GM12892 (cell line): ENCODE measurements at places on chromosomes 3 and 15.

DNA sequence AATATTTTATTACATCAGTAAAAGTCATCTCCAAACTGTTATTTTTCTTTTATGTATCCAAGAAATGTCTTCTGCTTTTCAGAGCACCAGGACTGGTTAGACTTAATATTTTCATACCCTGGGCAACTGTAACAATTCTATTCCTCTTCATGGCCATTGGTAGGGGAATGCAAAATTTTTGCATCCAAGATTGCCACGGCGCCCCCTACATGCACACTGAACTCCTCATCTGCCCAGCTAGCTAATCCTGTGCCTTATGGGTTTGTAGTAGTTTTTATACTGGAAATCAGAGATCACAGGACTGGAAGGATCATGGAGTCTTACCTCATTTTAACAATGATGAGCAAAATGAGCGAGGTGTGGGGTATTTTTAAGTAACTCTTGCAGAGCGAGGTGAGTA, 74.2 kb downstream of the CRTC3 start:
- DNase-seq, result no peak

- no peak for DNase-seq
These were observed 157.5 kb downstream of the MEGF11 start for GRCh38 chr15:66095871-66096687.

GRCh38 chr3:22977042-22977441, 226.1 kb upstream of the UBE2E2 start:
- DNase-seq, result no peak

DNA sequence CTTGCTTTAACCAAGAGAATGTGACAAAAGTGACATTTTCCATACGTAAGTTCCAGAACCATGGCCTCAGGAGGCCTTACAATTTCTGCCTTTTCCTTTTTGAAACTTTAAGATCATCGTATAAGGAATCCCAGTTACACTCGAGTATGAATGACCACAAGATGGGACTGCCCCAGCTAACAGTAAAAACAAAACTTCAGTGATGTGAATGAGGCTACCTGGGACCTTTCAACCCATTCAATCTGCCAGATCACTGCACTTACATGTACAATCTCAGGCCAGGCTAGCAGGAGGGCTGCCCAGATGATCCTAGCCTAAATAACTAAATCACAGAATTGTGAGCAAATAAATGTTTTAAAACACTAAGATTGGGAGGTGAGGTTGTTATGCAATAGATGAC, 328.8 kb downstream of the CNTN6 start:
- no peak for DNase-seq

GRCh38 chr3:25567388-25567787, 97.3 kb downstream of the TOP2B start:
- DNase-seq, result no peak

DNA sequence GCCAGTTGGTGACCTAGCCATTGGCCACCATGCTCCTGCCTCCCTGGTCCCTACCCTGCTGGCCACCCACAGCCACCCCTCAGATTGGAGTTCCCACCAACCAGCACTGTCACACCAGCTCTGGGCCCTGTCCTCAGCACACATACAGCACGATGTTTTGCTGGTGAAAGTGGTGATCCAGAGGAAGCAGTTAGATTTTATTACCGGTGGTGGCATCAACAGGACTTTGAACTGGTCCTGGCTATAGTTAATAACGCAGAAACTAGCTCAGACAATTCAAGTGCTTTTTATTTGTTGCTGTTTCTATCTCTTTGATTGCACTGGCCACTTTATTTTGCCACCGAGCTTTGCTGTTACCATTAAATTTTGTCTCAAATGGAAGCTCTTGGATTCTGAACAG, 16.4 kb upstream of the KLHL24 start:
- DNase-seq, result no peak

- no peak for DNase-seq
These were observed 309.8 kb upstream of the CTDSPL start for GRCh38 chr3:37551857-37552256.

DNA sequence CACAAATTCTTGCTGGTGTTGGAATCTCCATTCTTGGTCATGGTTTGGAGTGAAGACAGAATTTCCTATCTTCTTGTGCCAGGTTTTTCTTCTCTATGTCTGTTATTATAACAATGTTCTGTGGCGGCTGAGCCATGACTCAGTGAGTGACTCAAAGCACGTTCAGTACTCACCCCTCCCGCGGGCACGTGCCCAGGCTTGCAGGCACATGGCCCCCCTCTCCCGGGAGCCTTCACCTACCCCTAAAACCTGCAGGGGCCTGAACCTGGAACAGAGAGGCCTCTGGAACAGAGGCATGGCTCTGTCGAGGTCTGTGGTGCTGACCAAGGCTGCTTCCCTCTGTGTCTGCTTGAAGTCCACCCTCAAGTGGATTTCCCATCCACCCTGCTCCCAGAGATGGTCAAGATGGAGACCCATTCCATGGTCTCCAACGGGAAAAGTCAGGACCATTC, 27.6 kb downstream of the PLXNB1 start:
- DNase-seq, result no peak

- no peak for DNase-seq
These were observed 115.8 kb downstream of the RPLP1 start for GRCh38 chr15:69568173-69569009.

DNA sequence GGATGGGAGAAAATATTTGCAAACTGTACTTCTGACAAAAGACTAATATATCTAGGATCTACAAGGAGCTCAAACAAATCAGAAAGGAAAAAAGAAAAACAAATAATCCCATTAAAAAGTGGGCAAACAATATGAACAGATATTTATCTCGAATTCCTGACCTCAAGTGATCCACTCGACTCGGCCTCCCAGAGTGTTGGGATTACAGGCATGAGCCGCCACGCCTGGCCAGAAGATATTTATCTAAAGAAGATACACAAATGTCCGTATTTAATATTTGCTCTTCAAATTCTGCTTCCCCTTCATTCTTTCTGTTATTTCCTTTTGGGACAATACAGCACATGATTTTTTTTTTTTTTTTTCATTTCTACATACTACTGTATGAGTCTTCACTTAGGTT, 151.7 kb upstream of the GRM7 start:
- DNase-seq, result no peak

- DNase-seq, result no peak
These were observed 15.1 kb downstream of the DUSP7 start for GRCh38 chr3:52041118-52041731.

- DNase-seq, result no peak
These were observed 101.1 kb downstream of the NR1D2 start for GRCh38 chr3:24046214-24046613.

DNA sequence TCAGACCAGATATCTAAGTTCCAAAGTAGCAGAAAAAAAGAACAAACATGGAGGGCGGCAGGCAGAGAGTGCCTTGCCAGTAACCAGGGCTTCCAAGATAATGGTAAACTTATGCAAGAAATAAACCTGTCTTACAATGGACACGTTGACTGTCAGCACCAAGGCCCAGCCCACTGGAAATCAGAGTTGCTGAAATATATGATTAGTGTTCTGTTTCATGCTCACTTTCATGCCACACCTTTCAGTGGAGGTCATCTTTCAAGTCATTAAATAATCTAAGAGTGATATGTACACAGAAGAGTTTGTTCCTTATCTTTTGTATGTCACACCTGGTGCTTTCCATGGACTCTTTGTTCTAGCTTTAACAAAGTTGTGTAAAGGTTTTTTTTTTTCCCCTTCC, 358.1 kb downstream of the MECOM start:
- no peak for DNase-seq

DNA sequence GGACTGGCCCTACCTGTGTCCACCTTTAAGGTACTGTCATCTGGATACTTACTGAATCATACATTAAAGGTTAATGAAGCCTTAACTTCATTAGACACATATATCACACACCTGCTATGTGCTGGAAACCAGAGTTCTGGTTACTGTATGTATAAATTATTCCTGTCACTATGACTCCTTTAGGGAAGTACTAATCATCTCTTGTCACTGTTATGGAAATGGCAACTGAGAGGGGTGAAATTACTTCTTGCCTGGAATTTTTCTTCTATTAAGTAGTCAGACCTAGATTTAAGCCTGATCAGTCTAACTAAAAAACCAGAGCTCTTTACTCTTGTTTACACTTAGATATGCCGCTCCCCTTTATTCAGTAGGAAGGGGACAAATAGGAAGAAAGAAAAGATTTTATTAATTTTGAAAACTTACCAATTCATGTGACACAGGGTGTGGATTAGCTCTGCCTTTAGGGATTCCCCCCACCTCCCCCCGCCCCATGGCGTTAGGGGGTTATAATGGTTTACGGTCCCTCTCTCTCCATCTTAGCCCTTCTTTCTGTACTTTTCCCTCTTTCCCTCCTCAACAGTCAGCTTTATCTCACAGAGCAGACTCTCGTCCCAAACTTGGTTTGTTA, 152.5 kb downstream of the KLHL25 start:
- DNase-seq, result no peak

DNA sequence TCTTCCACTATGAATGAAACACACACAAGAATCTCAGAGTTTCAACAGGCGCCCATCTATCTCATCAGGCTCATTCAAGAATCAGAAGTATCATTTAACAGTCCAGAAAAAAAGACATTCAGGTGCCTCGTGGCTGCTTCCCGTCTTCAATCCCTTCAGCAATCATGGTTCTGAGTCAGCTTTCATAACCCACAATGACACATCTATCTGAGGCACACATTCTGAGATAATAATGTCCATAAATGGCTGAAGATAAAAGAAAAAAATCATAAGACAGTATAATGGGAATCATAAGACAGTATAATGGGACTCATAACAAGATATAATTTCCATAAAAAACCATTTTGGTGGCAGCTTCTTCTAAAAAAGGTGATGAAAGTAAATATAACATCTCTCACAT, 52.4 kb downstream of the TNIK start:
- DNase-seq, result no peak

DNA sequence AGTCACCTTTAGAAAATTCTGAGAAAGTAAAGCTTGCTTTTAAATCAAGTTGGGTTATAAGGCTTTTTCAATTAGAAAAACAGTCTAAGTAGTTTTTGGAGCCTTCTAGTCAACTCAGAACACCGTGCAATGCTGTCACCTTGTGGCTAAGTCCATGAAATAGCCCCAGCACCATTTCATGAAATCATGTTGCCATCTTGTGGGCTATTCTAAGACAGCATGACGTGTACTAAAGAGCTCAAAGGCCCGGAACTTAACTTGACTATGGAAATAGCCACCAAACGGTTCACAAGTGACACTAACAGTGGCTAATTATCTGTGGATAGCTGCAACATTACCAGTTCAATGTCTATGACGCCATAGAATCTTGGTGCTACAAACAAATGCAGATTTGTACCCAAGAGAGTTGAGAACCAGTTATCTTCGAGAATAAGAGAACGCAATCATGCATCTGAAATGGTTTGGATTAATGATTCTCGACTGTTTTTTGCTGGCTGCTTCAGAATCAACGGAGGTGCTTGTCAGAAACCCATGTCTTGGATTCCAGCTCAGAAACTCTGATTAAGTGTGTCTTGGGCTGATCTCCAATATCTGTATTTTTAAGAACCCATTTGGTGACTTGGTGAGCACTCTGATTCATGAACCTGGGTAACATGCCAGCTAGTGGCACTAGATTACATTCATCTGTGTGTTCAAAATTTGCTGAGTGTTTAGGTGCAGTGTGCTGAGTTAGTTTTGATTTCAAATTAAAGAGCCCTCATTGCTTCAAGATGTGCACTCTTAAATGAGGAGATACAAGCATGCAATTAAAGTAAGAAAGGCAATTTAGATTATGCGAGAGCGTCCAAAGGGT, 111.2 kb upstream of the MCTP2 start:
- DNase-seq, result peak; percentile 2

- DNase-seq, result no peak
These were observed 1.4 kb downstream of the CD200R1 start for GRCh38 chr3:112973325-112974177.

DNA sequence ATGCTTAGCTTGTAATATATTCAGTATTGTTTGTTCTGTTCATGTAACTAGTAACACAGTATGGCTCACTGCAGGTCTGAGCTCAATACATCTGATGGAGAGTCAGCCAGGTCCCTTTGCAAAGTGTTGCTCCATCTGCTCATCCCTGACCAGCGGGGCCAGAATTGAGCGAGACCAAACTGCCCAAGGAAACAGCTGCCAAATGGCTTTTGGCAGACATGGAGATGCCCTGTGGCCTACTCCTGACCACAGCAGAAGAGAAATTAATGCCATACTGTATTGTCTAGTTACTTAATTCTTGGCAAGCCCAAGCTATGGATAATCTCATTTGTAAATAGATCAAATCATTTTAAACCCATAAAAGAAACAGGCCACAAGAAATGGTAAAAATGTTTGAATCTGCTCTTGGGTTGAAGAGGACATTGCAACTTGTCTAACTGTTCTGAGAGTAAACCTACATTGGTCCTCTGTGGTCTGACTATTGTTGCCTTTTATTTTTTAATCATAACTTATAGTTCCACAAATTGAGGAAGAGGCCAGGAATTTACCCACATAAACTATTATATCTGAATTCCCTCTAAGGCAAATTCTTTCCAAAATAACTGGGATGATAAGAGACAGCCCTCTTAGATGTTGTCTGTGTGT, 209.5 kb downstream of the EBLN2 start:
- no peak for DNase-seq

GRCh38 chr15:95973566-95974256, 356.8 kb upstream of the NR2F2 start:
- DNase-seq, result peak; percentile 2

GRCh38 chr3:58563386-58564035, 13.7 kb downstream of the FAM107A start:
- no peak for DNase-seq

- DNase-seq, result no peak
These were observed 1.6 kb downstream of the RAB8B start for GRCh38 chr15:63190769-63191649.

- no peak for DNase-seq
These were observed 104.9 kb downstream of the OXNAD1 start for GRCh38 chr3:16369885-16370284.

- no peak for DNase-seq
These were observed 105.7 kb downstream of the XXYLT1 start for GRCh38 chr3:195165265-195165609.
